ENCODE measurements at places on chromosomes 13 and 19. TPM values are rescaled to one million over a fixed set of nuclear protein-coding genes. Genes with fewer than 3 reads are reported as not detected.
A peak's percentile ranks its signal among the peaks of the same experiment; 100 is the strongest.

Gene GALP
- not detected for total RNA-seq

DNA sequence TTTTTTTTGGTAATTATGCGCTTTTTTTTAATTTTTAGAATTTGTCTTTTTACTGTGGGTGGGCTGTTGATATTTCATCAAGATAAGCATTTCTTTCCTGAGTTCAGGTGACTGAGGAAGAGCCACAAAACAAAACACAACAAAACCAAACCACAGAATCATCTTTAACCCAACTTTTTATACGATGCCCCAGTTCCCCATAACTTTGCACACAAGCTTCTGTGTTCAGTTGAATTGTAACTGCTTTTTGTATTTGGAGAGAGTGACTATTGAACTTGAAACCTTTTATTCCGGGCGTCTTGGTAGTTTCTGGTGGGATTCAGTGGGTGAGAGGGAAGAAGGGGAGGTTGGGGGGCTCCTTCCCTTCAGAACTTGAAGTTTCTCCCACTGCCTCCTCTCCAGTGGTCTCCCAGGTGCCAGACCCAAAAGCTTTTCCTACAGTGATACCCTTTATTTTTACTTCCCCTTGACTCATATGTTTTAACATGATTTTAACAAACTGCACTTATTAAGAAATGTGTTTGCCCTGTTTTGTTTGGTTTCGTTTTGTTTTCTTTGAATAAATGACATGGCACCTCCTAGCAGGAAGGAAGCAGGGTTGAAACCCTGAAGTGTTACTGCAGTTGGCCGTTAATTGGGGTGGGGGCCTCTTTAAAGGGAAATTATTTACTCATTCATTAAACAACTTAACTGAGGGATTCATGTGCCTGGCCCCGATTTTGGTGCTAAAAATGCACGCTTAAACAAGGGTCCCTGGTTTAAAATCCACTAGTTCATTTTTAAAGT lies 2.7 kb upstream of the CCDC97 start:
- H3K27ac ChIP-seq: peak overlapping the region; percentile 76
- no peak for DNase-seq
- H3K27me3 ChIP-seq: no peaks in the 10 kb centered on the region
- peaks cover 21% of the 10 kb centered on the region for H3K4me1 ChIP-seq
- H3K36me3 ChIP-seq: peaks cover 48% of the 10 kb centered on the region

Gene CAPS
- 4.6 TPM for total RNA-seq

Gene PPAN
- total RNA-seq: 80.8 TPM

GRCh38 chr13:72745260-72745659 lies 17.5 kb downstream of the BORA start:
- DNase-seq: no peak
- no peaks in the 10 kb centered on the region for H3K27me3 ChIP-seq
- no peak overlapping the region for H3K4me3 ChIP-seq

DNA sequence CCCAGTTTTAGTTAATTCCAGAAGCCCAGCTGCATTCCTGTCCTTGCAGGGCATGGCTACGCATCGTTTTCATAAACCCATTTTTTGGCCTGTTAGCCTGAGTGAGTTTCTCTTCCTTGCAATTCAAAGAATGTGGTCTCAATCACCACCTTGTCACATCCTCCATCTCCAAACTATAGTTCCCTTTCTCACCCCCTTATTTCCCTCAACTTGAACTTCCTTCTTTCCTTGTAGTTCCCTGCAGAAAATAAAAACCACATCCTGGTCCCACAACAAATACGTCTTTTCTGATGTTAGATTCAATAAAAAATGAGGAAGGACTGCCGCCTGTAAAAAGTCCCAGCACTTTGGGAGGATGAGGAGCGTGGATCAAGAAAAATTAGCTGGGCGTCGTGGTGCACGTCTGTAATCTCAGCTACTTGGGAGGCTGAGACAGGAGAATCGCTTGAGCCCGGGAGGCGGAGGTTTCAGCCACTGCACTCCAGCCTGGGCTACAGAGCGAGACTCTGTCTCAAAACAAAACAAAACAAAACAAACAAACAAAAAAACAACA lies 13.2 kb downstream of the ADGRE3 start:
- H3K4me3 ChIP-seq: no peak overlapping the region
- no peak for DNase-seq
- H3K4me1 ChIP-seq: no peaks in the 10 kb centered on the region
- H3K36me3 ChIP-seq: no peaks in the 10 kb centered on the region

- peak overlapping the region; percentile 27 for H3K27ac ChIP-seq
- peaks cover 22% of the 10 kb centered on the region for H3K36me3 ChIP-seq
- no peaks in the 10 kb centered on the region for H3K27me3 ChIP-seq
- DNase-seq: no peak
- no peak overlapping the region for H3K4me3 ChIP-seq
- H3K4me1 ChIP-seq: peaks cover 17% of the 10 kb centered on the region
Measured at GRCh38 chr13:48265217-48265815, 32.3 kb downstream of the ITM2B start.

DNA sequence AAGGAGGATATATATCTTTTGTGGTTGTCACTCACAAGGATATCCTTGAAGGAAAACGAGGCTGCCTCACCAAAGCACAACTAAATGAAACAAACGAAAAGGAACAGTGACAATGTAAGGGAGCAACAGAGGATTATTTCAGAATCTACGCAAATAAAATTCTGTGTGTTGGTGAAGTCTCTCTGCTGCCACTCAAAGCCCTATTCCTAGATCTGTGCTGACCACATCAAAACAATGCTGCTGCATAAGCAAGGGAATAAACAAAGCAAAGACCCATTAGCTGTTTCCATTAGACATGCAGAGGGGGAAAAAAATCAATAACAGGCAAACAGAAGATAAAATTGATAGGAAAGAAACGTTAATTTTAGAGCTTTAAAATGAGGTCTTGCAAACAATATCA lies 204.4 kb downstream of the MZT1 start:
- H3K27ac ChIP-seq: no peak overlapping the region
- peaks cover 3% of the 10 kb centered on the region for H3K27me3 ChIP-seq
- DNase-seq: no peak
- H3K4me3 ChIP-seq: no peak overlapping the region
- H3K36me3 ChIP-seq: peaks cover 6% of the 10 kb centered on the region
- peaks cover 28% of the 10 kb centered on the region for H3K4me1 ChIP-seq

Gene NFKBIB
- total RNA-seq: 30.6 TPM

DNA sequence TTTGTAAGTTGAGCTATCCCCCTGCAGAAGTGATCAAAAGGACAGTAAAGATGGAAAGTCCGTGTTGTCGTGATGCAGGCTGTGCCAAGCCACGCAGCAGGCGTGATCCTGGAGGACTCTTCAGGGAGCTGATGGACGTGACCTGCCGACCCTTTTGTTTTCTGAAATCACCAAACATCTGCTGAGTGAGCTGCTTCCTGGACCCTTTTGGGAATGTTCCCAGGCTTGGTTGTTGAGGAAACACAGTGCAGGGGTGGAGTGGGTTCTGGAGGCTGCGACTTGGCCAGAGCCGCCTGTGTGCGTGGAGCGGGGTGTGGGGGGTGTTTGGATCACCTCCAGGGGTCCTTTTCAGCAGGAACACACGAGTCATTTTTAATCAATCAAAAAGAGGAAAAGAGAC lies 15.4 kb upstream of the CPAMD8 start:
- H3K4me3 ChIP-seq: no peak overlapping the region
- H3K27me3 ChIP-seq: no peaks in the 10 kb centered on the region
- no peak for DNase-seq
- H3K27ac ChIP-seq: peak overlapping the region; percentile 34

Gene TMEM255B
- total RNA-seq: 4.8 TPM

DNA sequence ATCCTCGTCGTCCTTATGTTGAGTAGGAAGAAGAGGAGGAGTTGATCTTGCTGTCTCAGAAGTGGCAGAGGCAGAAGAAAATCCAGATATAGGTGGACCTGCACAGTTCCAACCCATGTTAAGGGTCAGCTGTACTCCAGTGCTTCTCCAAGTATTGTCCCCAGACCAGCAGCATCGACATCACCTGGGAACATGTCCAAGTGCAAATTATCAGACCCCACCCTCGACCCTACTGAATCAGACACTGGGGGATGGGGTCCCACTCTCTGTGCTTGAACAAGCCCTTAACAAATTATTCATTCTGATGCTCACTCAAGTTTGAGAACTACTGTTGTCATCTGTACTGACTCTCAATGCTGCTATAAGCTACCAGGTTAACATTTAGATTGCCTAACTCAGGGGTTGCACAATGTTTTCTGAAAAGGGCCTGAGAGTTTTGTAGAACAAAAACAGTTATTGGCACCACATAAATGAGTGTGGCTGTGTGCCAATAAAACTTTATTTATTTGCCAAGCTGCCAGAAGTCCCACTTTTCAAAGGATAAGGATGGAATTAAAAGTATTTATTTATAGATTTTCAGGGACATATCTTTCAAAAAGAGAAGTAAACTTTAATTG lies 226.7 kb upstream of the IPO5 start:
- no peak for DNase-seq
- H3K4me3 ChIP-seq: no peak overlapping the region
- no peaks in the 10 kb centered on the region for H3K27me3 ChIP-seq
- no peak overlapping the region for H3K27ac ChIP-seq
- no peaks in the 10 kb centered on the region for H3K4me1 ChIP-seq

- no peak overlapping the region for H3K27ac ChIP-seq
- H3K4me3 ChIP-seq: no peak overlapping the region
- no peak for DNase-seq
- peaks cover 4% of the 10 kb centered on the region for H3K4me1 ChIP-seq
- peaks cover 4% of the 10 kb centered on the region for H3K27me3 ChIP-seq
Measured at GRCh38 chr13:79995334-79995733, 345.6 kb downstream of the SPRY2 start.

DNA sequence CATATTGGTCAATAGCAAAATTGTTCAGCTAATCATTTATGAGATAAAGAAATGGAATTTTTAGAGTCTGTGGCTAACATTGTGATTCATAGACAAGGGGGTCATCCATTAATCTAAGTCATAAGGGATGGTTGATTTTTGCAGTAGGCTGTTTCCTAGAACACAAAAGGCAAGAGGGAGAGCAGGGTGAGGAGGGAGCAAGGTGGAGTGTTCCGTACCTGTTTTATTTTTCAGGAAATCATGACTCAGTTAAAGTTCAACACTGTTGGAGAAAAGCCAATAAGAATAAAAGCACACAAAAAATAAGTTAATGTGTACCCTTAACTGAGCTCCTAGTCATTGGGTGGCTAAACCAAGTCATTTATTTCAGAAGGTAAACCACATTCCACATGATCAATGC lies 512.4 kb upstream of the ATXN8OS start:
- H3K4me1 ChIP-seq: no peaks in the 10 kb centered on the region
- no peak overlapping the region for H3K27ac ChIP-seq
- H3K36me3 ChIP-seq: no peaks in the 10 kb centered on the region
- no peak for DNase-seq
- no peaks in the 10 kb centered on the region for H3K27me3 ChIP-seq

GRCh38 chr13:27712421-27712820 lies 79.9 kb upstream of the GSX1 start:
- H3K36me3 ChIP-seq: no peaks in the 10 kb centered on the region
- no peaks in the 10 kb centered on the region for H3K27me3 ChIP-seq
- no peak for DNase-seq
- peaks cover 27% of the 10 kb centered on the region for H3K4me1 ChIP-seq

DNA sequence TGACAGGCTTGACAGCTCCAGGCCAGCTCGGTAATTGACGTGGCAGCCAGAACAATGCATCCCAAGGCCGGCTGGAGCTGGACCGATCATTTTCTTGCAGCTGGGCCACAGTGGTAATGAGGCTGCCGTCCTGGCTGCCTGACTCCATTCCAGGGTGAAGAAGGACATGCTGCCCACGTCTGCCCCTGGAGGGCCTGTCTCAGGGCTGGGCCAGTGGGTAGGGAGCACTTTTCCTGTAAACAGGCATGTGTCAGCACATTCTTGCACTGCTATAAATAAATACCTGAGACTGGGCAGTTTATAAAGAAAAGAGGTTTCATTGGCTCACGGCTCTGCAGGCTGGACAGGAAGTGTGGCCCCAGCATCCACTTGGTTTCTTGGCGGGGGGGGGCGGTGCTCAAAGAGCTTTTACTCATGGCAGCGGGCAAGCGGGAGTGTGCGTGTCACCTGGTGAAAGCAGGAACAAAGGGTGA lies 38.1 kb upstream of the KCTD15 start:
- H3K27me3 ChIP-seq: no peaks in the 10 kb centered on the region
- H3K4me1 ChIP-seq: peaks cover 5% of the 10 kb centered on the region
- no peak for DNase-seq
- H3K36me3 ChIP-seq: peaks cover 3% of the 10 kb centered on the region
- no peak overlapping the region for H3K4me3 ChIP-seq

- H3K4me1 ChIP-seq: peaks cover 6% of the 10 kb centered on the region
- H3K27ac ChIP-seq: no peak overlapping the region
- peak; percentile 13 for DNase-seq
- H3K4me3 ChIP-seq: no peak overlapping the region
- peaks cover 62% of the 10 kb centered on the region for H3K36me3 ChIP-seq
Measured at GRCh38 chr19:14731200-14731599, 41.4 kb downstream of the ZNF333 start.

- 0 out of 2 replicates have a peak, but pooled peaks cover 3% of the 10 kb centered on the region for H3K36me3 ChIP-seq
- no peaks in the 10 kb centered on the region for H3K27me3 ChIP-seq
- H3K4me1 ChIP-seq: peaks cover 2% of the 10 kb centered on the region
Measured at GRCh38 chr13:99028890-99029289, 51.0 kb upstream of the DOCK9 start.

Gene SMIM44
- not detected for total RNA-seq

Gene SIGLECL1
- not detected for total RNA-seq

- H3K4me1 ChIP-seq: peaks cover 12% of the 10 kb centered on the region
- 0 out of 2 replicates have a peak overlapping the region, but pooled peaks have one; percentile 12 for H3K27ac ChIP-seq
- H3K36me3 ChIP-seq: no peaks in the 10 kb centered on the region
- H3K4me3 ChIP-seq: no peak overlapping the region
- DNase-seq: no peak
- H3K27me3 ChIP-seq: no peaks in the 10 kb centered on the region
Measured at GRCh38 chr13:107743526-107743925, 471.8 kb downstream of the LIG4 start.

DNA sequence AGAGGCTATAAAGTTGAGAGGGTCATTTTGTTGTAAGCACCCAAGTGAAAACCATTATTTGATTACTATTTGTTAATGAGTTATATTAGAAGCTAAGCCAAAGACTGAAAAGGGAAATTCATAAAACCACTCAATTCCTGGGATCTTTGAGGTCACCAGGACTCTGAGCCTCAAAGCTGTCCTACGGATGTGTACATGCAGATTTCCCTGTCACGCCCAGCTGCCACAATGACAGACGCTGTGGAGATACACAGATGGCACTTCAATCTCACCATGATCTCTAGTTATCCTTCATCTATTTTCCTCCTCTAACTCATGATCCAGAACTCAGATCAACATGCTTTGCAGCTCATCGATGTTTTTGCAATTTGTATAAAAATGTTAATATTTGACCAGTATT lies 403.5 kb upstream of the MIR17HG start:
- no peak overlapping the region for H3K27ac ChIP-seq
- H3K27me3 ChIP-seq: no peaks in the 10 kb centered on the region
- no peaks in the 10 kb centered on the region for H3K4me1 ChIP-seq
- no peak overlapping the region for H3K4me3 ChIP-seq
- no peak for DNase-seq

Gene ICAM3
- total RNA-seq: 18.7 TPM

GRCh38 chr19:3458229-3459088 lies 21.9 kb downstream of the SMIM24 start:
- H3K4me1 ChIP-seq: peaks cover 15% of the 10 kb centered on the region
- H3K27me3 ChIP-seq: peaks cover 45% of the 10 kb centered on the region
- DNase-seq: no peak
- peak overlapping the region; percentile 20 for H3K4me3 ChIP-seq
- no peak overlapping the region for H3K27ac ChIP-seq

GRCh38 chr19:38509027-38509426 lies 75.5 kb downstream of the RYR1 start:
- peaks cover 33% of the 10 kb centered on the region for H3K36me3 ChIP-seq
- DNase-seq: no peak
- no peak overlapping the region for H3K4me3 ChIP-seq
- no peaks in the 10 kb centered on the region for H3K27me3 ChIP-seq
- H3K27ac ChIP-seq: no peak overlapping the region

GRCh38 chr13:33876716-33877394 lies 58.9 kb downstream of the RFC3 start:
- H3K4me1 ChIP-seq: peaks cover 4% of the 10 kb centered on the region
- no peaks in the 10 kb centered on the region for H3K27me3 ChIP-seq
- H3K36me3 ChIP-seq: peaks cover 9% of the 10 kb centered on the region

All from WTC11 (cell line).